ENCODE measurements at places on chromosomes 7 and 10. TPM values are rescaled to one million over a fixed set of nuclear protein-coding genes. Genes with fewer than 3 reads are reported as not detected.

Gene RET
- 1.3 TPM for total RNA-seq

Gene ARHGEF35
- total RNA-seq, result 9.0 TPM

Gene XPNPEP1
- 129 TPM for total RNA-seq

Gene FAM25C
- not detected for total RNA-seq

Gene CPED1
- 12.6 TPM for total RNA-seq

Gene SPDYE8
- total RNA-seq, result 0.11 TPM

Gene EIF4H
- total RNA-seq, result 250 TPM

Gene FKBP6
- not detected for total RNA-seq

- H3K27me3 ChIP-seq, result no peaks in the 10 kb centered on the region
- H3K4me1 ChIP-seq, result no peaks in the 10 kb centered on the region
- H3K36me3 ChIP-seq, result no peaks in the 10 kb centered on the region
- no peak overlapping the region for H3K27ac ChIP-seq
- H3K4me3 ChIP-seq, result no peak overlapping the region
These were observed 1.8 kb upstream of the HOXA11 start for GRCh38 chr7:27186668-27187474.

DNA sequence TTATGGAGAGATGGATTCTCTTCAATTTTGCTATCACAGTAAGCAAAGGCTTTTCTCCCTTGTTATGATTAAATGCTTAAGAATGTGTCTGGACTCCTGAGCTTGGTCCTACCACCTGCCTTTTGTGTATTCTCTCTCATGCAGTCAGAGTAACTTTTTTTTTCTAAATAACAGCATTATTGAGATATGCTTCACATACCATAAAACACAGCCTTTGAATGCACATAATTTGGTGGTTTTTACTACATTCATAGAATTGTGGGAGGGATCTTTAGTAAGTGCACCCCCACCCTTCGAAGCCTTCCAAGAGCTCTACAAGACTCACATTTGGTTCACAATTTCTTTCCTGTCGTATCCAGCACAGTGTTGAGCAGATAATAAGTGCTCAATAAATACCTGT lies 175.5 kb downstream of the ADAM12 start:
- no peak overlapping the region for H3K4me3 ChIP-seq
- H3K27me3 ChIP-seq, result no peaks in the 10 kb centered on the region
- no peaks in the 10 kb centered on the region for H3K4me1 ChIP-seq
- H3K27ac ChIP-seq, result no peak overlapping the region
- no peaks in the 10 kb centered on the region for H3K36me3 ChIP-seq
- DNase-seq, result no peak

DNA sequence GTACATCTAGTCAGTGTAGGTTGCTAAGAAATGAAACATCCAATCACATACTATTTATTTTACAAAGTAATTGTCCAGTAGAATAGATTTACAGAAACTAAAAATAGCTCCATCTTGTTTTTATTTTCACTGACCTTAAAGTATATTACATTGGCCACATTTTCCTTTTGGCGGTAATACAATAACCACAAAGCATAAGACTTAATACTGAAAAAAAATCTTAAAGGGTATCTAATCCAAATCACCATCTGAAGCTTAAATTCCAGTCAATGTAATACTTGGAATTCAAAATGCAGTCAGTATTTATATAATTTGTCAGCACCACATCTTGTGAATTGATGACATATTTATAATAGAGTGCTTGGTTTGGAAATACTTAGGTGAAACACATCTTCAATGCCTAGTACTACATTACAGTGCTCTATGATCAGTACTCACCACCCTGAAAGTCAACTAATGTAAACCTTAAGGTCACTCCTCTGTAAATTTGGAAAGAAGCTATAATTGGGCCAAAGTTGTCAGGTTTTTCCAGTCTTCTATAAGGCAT lies 8.9 kb downstream of the ANKMY2 start:
- no peak for DNase-seq
- H3K27ac ChIP-seq, result peak overlapping the region; percentile 33
- H3K4me3 ChIP-seq, result no peak overlapping the region
- peaks cover 31% of the 10 kb centered on the region for H3K4me1 ChIP-seq

- H3K36me3 ChIP-seq, result peaks cover 13% of the 10 kb centered on the region
- H3K27me3 ChIP-seq, result no peaks in the 10 kb centered on the region
- no peak overlapping the region for H3K4me3 ChIP-seq
These were observed 63.4 kb upstream of the LRRC4 start for GRCh38 chr7:128094686-128095085.

DNA sequence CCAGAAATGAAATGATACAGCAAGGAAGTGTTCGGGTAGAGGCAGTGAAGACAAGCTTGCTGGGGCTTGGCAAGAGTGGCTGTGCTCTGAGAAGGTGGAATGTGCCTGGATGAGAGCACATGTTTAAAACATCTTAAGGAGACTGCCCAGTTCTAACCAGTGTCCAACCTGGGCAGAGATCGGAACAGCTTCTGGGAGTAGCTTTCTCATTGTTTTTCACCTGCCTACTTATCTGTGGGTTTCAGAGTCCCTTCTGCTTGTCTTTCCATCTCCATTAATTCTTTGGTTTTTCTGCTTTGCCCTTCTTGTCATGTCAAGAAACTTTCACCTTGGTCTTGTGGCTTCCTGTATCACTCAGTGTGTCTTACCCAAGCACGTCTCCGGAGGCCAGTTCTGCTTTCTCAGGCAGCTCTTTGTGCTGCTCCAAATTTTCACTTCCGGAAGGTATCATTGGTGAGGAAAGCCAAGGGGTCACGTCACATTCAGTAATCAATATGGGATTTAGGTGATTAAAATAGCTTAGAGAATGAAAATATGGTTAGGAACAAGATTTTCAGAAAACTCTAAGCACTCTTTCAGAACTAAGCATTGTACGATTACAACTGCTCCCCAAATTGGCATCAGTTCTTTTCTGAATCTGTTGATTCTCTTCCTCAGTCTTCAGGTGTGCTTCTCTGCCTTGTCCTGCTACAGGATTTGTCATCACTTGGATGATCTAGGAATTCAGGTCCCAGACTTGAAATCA lies 5.5 kb upstream of the LAMB4 start:
- no peak overlapping the region for H3K27ac ChIP-seq
- H3K4me1 ChIP-seq, result no peaks in the 10 kb centered on the region
- DNase-seq, result no peak
- no peaks in the 10 kb centered on the region for H3K27me3 ChIP-seq
- H3K4me3 ChIP-seq, result no peak overlapping the region

- DNase-seq, result no peak
- H3K27me3 ChIP-seq, result no peaks in the 10 kb centered on the region
- no peaks in the 10 kb centered on the region for H3K36me3 ChIP-seq
- no peaks in the 10 kb centered on the region for H3K4me1 ChIP-seq
- no peak overlapping the region for H3K4me3 ChIP-seq
These were observed 12.2 kb downstream of the PDE1C start for GRCh38 chr7:32058002-32058401.

- DNase-seq, result no peak
- no peaks in the 10 kb centered on the region for H3K27me3 ChIP-seq
- no peak overlapping the region for H3K27ac ChIP-seq
- no peak overlapping the region for H3K4me3 ChIP-seq
These were observed 175.2 kb upstream of the GRB10 start for GRCh38 chr7:50957855-50958254.

DNA sequence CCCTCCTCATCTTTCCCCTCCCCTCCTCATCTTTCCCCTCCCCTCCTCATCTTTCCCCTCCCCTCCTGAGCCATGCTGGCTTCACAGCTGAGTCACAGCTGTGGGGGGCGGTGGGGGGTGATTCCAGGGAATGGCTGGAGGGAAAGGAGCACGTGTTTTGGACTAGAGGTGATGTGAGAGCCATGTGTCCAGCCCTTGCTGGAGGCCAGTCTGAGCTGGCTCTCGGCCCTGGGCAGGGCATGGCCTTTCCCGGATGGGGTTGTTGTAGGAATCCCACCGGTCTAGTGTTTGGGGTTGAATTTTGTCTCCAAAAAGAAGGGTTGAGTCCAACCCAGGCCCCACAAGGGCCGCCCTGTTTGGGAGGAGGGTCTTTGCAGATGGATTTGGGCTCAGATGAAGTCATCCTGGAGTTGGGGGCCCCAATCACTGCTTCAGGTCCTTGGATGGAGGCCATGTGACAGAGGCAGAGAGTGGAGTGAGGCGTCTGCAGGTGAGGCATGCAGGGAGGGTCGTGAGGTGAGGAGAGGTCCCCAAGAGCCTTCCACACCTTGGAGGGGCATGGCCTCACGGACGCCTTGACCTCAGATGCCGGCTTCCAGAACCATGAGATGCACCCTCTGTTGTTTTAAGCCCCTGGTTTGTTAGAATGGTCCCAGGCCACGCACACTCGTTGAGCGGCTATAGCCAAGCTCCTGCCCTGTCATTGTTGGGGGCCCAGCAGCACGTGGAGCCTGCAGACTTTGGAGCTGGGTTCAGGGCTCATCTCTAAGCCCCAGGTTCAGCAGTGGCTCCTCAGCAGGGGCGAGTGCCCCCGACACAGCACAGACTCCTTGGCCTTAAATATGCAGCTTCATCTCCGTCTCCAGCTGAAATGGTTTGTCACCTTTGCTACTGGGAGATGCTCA lies 101.6 kb downstream of the DNAJB6 start:
- no peaks in the 10 kb centered on the region for H3K36me3 ChIP-seq
- DNase-seq, result no peak
- no peak overlapping the region for H3K27ac ChIP-seq
- no peaks in the 10 kb centered on the region for H3K4me1 ChIP-seq
- peaks cover 7% of the 10 kb centered on the region for H3K27me3 ChIP-seq
- no peak overlapping the region for H3K4me3 ChIP-seq

- no peak overlapping the region for H3K4me3 ChIP-seq
- peaks cover 2% of the 10 kb centered on the region for H3K36me3 ChIP-seq
- peak overlapping the region; percentile 95 for H3K27ac ChIP-seq
These were observed 114.2 kb downstream of the EGFR start for GRCh38 chr7:55132890-55133551.

GRCh38 chr10:95467162-95467599 lies 94.0 kb downstream of the SORBS1 start:
- H3K4me3 ChIP-seq, result no peak overlapping the region
- peaks cover 3% of the 10 kb centered on the region for H3K36me3 ChIP-seq
- peak overlapping the region; percentile 62 for H3K27ac ChIP-seq

DNA sequence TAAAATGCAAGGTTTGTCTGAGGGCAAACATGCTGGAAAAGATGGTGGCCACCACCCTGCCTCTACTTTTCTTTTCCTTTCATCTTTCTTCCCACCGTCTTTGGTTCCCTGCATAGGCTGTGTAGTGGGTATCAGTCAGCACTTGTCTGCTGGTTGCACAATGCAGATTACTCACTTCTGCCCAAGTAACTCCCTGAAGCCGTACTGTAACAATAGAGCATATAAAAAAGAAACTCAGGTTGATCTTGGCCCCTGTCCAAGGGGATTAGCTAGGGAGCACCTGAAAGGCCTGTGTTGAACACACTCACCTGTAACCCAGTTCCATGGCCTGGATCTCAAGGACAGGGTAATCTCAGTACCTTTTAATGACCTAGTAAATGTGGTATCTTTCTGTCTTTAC lies 533.0 kb upstream of the GALNT17 start:
- no peaks in the 10 kb centered on the region for H3K36me3 ChIP-seq
- H3K27me3 ChIP-seq, result peaks cover 27% of the 10 kb centered on the region
- H3K4me3 ChIP-seq, result no peak overlapping the region
- DNase-seq, result no peak
- H3K27ac ChIP-seq, result no peak overlapping the region

GRCh38 chr10:71854031-71854430 lies 3.0 kb upstream of the PSAP start:
- H3K4me1 ChIP-seq, result peaks cover 10% of the 10 kb centered on the region
- H3K27me3 ChIP-seq, result no peaks in the 10 kb centered on the region
- no peak overlapping the region for H3K4me3 ChIP-seq
- peak; percentile 51 for DNase-seq

DNA sequence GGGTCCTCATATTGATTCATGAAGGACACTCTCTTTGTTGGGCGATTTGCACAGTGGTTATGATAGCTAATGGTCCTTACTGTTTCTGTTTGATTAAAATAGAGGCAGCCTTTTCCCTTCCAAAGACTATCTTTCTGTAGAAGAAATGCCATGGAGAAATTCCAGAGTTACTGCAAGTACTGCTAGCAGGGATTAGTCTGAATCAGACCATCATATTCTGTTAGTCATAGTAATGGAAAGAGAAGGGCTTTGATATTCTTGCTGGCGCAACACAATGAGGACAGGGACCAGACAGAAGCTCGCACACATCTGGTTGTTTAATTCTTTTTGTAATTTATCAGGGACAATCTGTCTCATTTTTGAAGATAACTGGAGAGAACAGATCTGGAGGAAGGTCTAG lies 304.5 kb upstream of the FZD8 start:
- no peaks in the 10 kb centered on the region for H3K4me1 ChIP-seq
- H3K4me3 ChIP-seq, result no peak overlapping the region
- H3K27ac ChIP-seq, result no peak overlapping the region

GRCh38 chr10:60731134-60731885 lies 47.0 kb upstream of the CDK1 start:
- H3K4me1 ChIP-seq, result peaks cover 23% of the 10 kb centered on the region
- no peaks in the 10 kb centered on the region for H3K27me3 ChIP-seq
- H3K36me3 ChIP-seq, result no peaks in the 10 kb centered on the region

DNA sequence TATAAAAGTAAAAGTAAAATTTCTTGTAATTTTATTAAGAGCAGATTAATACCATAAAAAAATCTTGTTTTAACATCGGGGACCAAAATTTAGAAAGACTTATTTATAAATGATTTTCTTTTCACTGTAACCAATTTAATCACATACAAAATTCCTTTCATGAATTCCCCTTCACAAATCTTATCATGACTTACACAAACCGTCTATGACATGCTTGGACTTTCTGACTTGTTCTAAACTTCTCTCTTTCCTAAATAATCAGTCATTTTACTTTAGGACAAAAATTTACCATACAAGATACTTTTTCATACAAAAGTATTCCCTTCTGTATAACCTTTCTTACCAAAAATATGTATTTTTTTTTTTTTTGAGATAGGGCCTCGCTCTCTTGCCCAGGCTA lies 9.3 kb downstream of the CROT start:
- no peak overlapping the region for H3K4me3 ChIP-seq
- peak; percentile 25 for DNase-seq
- H3K27ac ChIP-seq, result no peak overlapping the region
- no peaks in the 10 kb centered on the region for H3K27me3 ChIP-seq
- H3K4me1 ChIP-seq, result no peaks in the 10 kb centered on the region

DNA sequence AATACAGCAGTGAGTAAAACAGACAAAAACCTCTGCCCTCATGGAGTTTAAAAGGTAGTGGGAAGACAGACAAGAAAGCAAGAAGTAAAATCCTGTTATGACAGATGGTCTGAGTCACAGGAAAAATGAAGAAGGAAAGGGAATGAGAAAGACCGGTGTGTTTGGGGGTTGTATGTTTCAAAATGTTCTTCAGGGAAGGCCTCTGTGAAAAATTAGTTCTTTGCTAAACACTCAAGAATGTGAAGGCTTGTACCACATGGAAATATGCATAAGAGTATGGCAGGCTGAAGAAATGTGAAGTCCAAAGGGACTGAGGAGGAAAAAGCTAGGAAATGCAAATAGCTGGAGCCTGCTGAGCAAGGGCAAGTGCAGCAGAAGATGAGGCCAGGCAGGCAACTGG lies 315.9 kb upstream of the SEMA3A start:
- no peak overlapping the region for H3K27ac ChIP-seq
- DNase-seq, result no peak
- H3K36me3 ChIP-seq, result no peaks in the 10 kb centered on the region
- H3K27me3 ChIP-seq, result no peaks in the 10 kb centered on the region
- no peak overlapping the region for H3K4me3 ChIP-seq
- H3K4me1 ChIP-seq, result no peaks in the 10 kb centered on the region

GRCh38 chr10:132417957-132418441 lies 21.0 kb downstream of the PWWP2B start:
- H3K27me3 ChIP-seq, result no peaks in the 10 kb centered on the region
- no peak for DNase-seq
- H3K27ac ChIP-seq, result no peak overlapping the region
- H3K4me3 ChIP-seq, result no peak overlapping the region
- H3K36me3 ChIP-seq, result no peaks in the 10 kb centered on the region
- peaks cover 7% of the 10 kb centered on the region for H3K4me1 ChIP-seq

- H3K27me3 ChIP-seq, result no peaks in the 10 kb centered on the region
- H3K4me3 ChIP-seq, result no peak overlapping the region
- H3K4me1 ChIP-seq, result no peaks in the 10 kb centered on the region
- DNase-seq, result no peak
- H3K36me3 ChIP-seq, result peaks cover 4% of the 10 kb centered on the region
- H3K27ac ChIP-seq, result no peak overlapping the region
These were observed 10.6 kb downstream of the SLC25A16 start for GRCh38 chr10:68516766-68517165.

Data from lung (tissue), 17 donors.